ENCODE measurements at places on chromosomes 1 and 21.

DNA sequence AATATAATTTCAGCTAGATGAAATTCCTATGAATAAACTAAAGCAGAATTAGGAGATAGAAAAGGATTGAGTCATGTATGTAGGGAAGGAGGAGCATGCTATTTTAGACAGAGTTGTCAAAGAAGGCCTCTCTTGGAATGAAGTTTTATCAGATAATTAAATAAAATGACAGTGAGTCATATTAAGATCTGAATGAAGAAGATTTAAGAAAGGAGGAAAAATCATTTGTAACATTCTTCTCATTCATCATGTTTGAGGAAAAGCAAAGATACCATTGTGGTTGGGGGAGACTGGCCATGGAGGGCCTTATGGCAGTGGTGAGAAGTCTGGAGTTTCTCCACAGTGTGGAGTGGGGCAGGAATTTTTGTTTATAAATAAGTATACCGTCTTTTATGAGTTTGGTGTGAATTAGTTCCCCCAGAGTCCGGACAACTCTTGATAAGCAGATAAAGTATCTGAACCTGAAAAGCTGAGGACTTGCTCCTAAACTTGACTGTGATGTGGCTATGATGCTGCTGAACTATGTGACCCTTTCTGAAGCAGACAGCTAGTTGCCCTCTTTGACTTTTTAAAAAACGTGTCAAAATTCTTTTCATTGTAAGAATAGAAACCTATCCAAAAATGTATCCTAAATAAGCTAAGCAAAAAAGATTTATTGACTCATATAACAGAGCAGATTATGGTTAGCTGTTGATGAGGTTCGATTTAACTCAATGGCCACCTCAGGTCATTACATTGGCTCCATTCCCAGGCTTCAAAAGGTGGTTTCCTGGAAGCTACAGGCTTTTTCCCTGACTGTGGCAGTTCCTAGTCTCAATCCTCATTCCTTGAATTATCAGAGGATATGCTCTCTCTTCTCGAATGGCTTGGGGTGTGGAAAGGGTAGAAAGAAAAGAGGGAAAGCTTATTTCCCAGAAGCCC is 90.8 kb downstream of the LHX9 start:
- H3K27me3 ChIP-seq: no peaks in the 10 kb centered on the region
- H3K36me3 ChIP-seq: no peaks in the 10 kb centered on the region
- H3K27ac ChIP-seq: no peak overlapping the region
- no peaks in the 10 kb centered on the region for H3K4me1 ChIP-seq
- no peak for DNase-seq
- H3K4me3 ChIP-seq: no peak overlapping the region

- no peaks in the 10 kb centered on the region for H3K4me1 ChIP-seq
- H3K4me3 ChIP-seq: no peak overlapping the region
- DNase-seq: no peak
- no peak overlapping the region for H3K27ac ChIP-seq
- no peaks in the 10 kb centered on the region for H3K36me3 ChIP-seq
These were observed 178.5 kb downstream of the PRDM2 start for GRCh38 chr1:13878451-13878850.

DNA sequence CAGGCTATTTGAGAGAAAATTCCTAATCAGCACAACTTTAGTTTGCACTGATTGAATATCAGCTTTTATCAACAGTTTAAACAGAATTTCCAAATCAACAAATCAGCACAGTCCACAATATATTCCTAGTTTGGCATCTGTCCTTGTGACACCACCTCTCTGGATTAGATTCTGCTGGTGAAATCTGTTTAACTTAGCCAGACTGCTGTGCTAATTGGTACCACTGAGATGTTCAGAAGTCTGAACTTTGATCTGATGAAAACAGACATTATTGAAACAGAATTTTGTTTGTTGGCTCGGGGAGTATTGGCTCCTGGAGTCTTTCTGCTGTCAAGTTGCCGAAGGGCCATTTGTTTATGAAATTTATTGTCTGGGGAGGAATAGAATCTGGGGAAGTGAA is 17.0 kb upstream of the NGF start:
- H3K4me1 ChIP-seq: peaks cover 5% of the 10 kb centered on the region
- H3K27me3 ChIP-seq: no peaks in the 10 kb centered on the region
- H3K4me3 ChIP-seq: no peak overlapping the region
- no peak for DNase-seq
- no peak overlapping the region for H3K27ac ChIP-seq

DNA sequence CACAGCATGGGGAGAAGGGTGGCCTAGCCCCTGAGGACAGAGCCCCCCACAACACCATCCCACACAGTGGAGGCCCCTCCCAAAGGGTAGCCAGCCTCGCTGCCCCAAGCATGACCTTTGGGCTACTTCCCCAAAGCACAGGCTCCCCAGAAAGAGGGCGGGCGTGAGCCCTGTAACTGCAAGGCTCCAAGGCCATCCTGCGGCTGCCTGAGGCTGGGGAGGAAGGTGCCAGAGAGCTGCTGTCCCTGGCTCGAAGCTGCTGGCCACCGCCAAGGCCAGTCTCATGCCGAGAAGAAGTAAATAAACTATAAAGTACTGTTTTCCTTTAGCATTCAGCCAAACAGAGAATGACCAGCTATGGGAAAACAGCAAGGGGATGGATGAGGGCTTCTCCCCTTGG is 27.5 kb downstream of the UBASH3A start:
- no peaks in the 10 kb centered on the region for H3K4me1 ChIP-seq
- no peaks in the 10 kb centered on the region for H3K36me3 ChIP-seq
- DNase-seq: no peak
- no peak overlapping the region for H3K4me3 ChIP-seq
- H3K27me3 ChIP-seq: no peaks in the 10 kb centered on the region
- H3K27ac ChIP-seq: no peak overlapping the region

DNA sequence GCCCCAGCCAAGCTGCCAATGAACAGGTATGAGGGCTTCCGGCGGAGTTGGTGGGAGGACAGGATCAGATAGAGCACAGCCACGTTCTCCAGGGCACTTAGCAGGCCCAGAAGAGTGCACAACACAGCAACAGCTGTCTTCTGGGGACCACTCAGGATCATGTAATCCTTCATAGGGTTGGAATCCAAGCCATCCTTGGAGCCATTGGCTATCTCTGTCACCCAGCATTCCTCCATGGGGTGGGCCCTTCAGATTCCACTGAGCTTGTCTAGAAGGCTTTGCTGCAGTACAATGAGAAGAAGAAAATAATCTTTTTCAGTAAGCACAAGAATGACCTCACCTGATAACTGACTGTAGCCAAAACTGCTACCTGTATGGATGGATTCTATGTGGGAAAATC is 7.3 kb upstream of the FUCA1 start:
- no peak overlapping the region for H3K27ac ChIP-seq
- H3K27me3 ChIP-seq: no peaks in the 10 kb centered on the region
- H3K4me1 ChIP-seq: no peaks in the 10 kb centered on the region
- no peaks in the 10 kb centered on the region for H3K36me3 ChIP-seq
- H3K4me3 ChIP-seq: no peak overlapping the region
